ENCODE measurements at places on chromosomes 13 and 19.

GRCh38 chr19:49210901-49211451, 53.4 kb downstream of the TRPM4 start:
- DNase-seq = no peak

DNA sequence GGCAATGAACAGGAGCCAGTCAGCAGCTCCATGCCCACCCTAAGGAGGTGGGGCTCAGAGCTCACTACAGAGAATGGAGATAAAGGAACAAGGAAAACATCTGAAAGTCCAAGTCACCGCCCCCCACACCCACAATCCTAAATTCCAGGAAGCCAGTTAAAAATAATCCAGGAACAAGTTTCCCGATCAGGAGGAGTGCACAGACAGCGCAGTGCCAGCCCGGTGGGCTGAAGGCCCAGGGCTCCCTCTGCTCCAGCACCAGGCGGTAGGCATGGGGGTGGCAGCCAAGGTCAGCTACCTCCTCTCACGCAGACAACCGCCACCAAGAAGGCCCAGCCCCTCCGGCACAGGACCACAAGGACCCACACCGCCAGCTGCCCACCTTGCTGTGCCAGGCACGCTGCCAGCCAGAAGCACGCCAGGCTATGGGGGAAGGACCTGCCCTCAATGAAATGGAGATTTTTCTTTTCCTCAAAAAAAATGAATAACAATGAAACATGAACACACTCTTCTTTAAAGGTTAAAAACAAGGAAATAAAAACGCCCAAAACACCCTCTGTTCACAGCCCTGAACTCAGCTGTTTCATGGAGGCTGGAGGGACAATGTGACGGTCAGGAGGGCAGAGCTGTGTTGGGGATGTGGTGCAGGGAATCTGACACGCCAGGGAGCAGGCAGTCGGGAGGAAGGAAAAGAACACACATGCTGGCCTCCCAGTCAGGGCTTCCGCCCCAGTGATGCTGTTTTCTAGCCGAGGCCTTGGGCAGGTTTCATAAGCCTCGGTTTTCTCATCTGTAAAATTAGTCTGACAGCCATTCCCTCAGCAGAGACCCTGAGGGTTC, 11.0 kb downstream of the STK24 start:
- DNase-seq = peak; percentile 23

- DNase-seq = peak; percentile 49
Observed at GRCh38 chr19:10334588-10335351, 1.4 kb upstream of the RAVER1 start.

DNA sequence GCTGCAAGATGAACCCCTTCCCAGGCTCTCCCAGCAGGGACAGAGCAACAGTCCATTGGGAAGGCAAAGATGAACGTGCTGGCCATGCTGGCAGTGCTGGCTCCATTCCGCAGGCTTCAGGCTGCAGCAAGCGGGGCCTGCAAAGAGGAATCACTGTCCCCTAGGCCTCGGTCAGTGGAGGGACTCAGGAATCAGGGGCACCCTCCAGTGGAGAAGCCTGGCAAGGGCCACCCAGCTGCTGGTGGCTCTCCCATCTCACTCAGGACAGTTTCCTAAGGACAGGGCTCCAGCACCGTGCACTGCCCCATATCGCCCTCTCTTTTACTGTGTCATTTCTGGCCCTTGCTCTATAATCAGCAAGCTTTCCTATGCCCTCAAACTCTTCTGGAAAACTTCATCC, 498.6 kb downstream of the EFNB2 start:
- no peak for DNase-seq

GRCh38 chr13:87923753-87924152, 252.6 kb downstream of the SLITRK5 start:
- DNase-seq = no peak

DNA sequence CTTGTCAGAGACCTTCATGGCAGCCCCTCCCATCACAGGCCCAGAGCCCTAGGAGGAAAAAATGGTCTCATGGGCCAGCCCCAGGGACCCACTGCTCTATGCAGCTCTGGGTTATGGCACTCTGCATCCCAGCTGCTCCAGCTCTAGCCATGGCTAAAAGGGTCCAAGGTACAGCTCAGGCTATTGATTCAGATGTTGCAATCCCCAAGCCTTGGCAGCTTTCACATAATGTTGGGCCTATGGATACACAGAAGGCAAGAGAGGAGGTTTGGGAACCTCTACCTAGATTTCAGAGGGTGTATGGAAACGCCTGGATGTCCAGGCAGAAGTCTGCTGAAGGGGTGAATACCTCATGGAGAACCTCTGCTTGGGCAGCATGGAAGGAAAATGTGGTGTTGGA, 996.0 kb downstream of the PCDH9 start:
- DNase-seq = no peak

GRCh38 chr13:73417012-73417615, 358.3 kb downstream of the KLF5 start:
- peak; percentile 24 for DNase-seq

GRCh38 chr13:75705395-75705794, 69.3 kb downstream of the LMO7 start:
- no peak for DNase-seq

DNA sequence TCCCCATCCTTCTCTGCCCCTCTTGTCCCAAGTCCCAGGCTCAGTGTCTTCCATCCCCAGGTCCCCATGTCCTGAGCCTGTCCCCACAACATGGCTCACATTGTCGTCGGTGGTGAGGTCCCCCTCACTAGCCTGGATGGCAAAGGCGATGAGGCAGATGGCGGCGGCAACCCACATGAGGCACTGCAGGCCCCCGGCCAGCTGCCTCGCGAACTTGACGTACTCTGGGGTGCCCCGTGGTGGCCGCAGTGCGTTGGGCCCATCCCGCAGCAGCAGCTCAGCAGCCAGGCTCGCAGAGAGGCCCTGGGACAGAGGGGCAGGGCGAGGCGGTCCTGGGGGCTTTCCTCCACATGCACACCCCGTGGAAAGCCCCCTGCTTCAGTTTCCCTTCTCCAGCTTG, 1.1 kb downstream of the ATP4A start:
- DNase-seq = no peak

Data from hematopoietic multipotent progenitor cell treated with erythropoietin and hydrocortisone succinate and interleukin-3 and kit ligand, for 8 days (in vitro differentiated cells).